Stimulated activated CD8-positive, alpha-beta memory T cell treated with anti-CD3 and anti-CD28 coated beads, Interleukin-4, amount 100 ng/mL, for 1 hour (primary cell): ENCODE measurements at places on chromosomes 7 and 10.

DNA sequence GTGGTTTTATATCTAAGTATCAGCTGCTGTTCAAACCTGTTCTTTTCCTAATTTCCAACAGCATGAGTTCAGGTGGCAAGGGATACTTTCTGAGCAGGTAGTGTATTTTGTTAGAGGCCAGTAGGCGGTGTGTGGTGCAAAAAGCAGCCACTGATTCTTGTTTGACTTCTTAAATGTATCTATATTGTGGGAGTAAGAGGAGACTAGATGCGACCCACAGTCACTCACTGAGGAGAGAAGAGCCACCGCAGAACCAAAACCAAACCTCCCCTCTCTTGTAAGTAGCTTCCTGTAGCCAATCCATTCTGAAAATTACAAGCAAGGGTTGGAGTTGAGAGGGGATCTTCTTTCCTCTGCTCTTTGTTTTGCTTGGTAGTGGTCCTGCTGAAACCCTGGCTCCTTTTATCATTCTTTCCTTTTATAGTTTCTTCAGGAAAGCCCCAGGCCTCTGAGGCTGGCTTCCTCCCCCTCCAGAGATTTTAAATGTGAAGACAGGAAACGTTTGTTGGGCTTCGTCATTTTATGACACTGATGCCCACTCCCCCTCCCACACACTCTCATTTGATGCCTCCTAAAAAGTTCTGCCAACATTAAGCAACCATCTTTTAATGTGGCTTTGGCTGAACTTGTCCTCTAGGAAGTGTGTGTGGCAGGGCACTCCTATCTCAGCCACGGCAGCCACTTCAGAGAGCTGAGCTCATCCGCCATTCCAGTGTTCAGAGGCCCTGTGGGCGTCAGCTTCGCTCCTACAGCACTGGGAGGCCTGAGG is 566.0 kb downstream of the SUGCT start:
- no peak for DNase-seq

DNA sequence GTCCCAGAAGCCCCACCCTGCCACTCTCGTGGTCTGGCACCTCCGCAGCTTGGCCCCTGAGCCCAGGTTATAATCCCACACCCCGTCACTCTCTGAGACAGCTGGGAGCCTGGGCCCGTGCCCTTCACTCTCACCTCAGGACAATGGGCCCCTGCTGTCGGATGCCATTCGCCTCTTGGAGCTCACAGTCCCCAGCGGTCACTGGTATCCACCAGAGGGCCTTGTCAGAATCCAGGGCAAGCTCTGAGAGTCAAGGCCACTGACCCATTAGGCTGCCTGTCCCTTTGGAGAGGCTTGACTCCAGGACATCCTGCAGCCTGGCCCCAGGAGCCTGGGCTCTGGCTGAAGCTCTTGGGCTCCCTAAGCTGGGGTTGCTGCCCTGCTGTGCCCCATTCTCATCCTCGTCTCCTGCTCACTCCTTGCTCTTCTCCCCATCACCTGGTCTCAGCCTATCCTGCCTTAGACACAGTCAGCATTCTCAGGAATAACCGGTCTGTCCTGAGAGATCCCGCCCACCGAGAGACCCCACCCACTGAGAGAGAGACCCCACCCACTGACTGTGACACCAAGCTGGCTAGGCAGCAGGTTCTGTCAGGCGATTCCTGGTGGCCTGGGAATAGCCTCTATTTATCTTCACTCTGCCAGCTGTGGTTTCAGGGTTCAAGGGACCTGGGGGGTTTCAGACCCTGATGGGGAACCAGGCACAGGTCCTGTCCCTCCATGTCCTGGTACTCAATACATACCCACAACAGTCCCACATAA is 27.7 kb downstream of the CPXM2 start:
- no peak for DNase-seq

DNA sequence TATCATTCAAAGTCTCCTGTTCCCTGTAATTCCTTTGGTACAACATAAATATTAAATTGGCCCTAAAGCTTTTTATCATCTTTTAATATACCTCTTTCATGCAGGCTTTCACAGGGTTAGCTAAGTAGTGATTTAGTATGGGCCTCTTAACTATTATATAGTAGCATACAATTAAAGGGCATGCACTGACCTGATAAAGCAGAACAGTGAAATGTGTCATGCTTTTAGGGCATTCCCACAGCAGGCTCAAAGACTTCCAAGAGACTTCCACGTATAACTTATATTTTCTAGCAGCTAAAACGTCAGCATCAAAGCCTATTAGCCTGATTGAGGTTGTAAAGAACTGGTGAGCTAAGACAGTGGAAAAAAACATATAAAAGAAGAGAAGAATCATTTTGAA is 35.3 kb downstream of the SAMD8 start:
- DNase-seq: no peak

DNA sequence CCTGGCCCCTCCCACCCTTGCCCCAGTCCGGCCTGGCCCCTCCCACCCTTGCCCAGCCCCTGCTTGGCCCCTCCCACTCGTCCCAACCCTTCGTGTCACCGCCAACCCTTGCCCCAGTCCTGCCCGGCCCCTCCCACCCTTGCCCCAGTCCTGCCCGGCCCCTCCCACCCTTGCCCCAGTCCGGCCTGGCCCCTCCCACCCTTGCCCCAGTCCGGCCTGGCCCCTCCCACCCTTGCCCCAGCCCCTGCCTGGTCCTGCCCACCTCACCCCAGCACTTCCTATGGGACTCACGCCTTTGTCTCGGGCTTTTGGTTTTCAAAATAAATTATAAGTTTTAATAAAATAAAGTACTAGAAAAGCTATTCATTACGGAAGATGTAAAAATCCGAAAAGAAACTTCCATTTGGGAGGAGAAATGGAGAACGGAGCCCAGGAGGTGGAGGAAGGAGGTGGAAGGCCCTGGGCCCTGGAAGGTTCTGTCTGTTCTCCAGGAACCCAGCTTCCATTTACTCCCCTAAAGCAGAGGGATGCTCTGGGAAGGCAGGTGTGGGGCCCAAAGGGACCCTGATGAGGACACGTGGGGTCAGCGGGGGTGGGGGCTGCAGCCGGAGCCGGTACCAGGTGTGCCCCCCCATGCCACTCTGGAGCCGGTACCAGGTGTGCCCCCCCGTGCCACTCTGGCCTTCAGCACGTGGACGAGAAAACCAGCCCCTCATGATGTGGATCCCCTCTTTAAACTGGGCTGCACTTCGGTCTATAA is 52.2 kb downstream of the PWWP2B start:
- DNase-seq: no peak

DNA sequence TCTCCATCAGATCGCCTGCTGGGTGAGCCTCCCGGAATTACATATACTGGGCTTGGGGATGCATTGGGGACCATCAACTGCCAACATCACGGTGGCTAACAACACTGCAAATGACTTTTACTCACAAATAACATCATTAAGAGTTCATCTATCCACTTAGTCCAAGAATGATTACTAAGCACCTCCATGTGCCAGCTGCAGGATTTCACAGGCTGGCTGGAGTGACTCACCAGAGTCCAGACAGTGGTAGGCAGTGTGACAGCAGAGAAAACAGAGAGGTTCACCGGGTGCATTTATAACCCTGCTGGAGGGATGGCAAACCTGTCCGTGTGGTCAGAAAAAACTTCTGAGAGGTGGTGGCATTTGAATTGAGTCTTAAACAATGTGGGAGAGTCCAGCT is 3.2 kb upstream of the IGFBP3 start:
- DNase-seq: no peak
